ENCODE measurements at places on chromosomes 11 and 22.

GRCh38 chr11:92867913-92868619 lies 101.4 kb upstream of the MTNR1B start:
- no peak for DNase-seq

- DNase-seq, result no peak
Measured at GRCh38 chr11:118834427-118835028, 43.6 kb upstream of the DDX6 start.

DNA sequence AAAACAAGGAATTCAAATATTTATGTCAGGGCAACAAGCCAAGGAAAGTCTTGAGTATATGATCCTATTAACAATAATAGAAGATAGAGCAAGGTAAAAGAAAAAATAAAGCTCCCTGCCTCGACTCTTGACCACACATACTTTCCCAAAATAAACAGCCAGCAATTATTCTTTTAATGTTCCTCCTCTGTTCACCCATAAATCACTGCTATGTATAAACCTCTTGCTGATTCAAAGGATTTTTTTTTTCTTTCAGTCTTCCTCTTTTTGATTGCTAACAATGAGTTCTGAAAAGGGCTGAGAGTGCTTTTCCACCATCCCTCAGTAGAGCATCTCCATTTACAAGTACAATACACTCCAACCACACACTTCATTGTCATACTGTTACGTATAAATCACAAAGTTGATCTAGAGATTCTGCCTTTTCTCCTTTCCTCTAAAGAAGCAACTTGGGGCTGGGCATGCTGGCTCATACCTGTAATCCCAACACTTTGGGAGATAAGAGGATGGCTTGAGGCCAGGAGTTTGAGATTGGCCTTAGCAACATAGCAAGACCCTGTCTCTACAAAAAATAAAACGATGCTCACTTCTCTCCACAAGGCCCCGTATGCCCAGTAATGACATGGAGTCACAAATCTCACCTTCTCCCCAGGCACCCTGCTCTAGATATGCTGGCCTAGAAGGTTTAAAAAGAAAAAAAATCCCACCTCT lies 24.0 kb downstream of the RAB30 start:
- no peak for DNase-seq

DNA sequence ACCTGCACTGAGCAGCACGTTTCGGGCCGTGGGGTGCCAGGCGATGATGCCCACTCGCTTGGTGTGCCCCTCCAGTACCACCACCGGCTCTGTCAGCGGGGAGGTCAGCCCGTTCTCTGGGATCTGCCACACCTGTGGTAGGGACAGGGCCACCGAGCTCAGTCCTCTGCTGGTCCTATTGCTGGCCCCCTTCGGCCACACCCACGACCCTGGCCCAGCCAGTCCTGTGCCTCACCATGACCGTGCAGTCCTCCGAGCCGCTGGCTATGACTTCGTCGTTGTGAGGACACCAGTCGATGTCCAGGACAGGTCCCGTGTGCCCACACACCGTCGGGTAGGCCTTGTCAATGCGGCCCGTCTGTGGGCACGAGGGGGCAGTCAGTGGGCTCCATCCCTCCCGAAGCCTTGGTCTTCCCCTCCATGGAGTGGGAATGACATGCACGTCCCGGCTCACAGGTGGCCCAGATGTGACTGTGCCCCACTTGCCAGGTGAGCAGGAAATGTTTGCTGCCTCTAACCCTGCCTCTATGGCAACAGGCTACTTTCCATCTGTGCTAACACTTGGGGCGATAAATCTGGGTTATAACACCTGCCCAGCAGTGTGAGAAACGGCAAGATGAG lies 1.4 kb downstream of the CORO1B start:
- DNase-seq, result no peak

DNA sequence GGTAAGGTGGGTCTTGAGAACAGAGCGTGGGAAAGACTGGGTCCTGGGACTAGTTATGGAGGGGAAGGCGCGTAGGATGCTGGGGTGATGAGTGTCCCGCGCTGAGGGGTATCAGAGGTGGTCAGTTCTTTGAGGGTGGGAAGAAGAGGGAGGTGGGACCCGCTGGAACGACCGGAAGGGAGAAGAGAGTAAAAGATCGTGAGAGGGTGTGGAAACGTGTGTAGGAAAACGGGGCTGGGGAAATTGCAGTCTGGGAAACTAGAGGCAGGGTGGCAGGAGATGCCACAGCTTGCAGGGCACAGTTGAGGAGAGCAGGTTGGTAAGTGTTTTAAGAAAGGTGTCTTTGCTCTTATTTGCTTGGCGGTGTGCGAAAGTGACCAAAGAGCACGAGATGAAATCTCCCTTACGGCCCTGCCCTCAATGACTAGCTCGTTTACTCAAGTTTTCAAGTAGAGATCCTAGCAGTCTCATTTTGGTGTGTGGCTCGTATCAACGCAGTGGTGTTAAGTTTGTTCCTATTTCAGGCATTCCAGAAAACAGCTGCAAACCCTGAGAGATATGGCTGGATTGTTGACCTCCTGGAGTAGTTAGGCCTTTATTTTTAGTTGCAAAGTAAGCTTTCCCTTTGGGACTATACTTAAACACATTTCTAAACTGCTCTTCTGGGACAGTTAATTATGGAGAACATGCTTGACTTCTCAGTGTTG lies 615 bp downstream of the STT3A start:
- no peak for DNase-seq

DNA sequence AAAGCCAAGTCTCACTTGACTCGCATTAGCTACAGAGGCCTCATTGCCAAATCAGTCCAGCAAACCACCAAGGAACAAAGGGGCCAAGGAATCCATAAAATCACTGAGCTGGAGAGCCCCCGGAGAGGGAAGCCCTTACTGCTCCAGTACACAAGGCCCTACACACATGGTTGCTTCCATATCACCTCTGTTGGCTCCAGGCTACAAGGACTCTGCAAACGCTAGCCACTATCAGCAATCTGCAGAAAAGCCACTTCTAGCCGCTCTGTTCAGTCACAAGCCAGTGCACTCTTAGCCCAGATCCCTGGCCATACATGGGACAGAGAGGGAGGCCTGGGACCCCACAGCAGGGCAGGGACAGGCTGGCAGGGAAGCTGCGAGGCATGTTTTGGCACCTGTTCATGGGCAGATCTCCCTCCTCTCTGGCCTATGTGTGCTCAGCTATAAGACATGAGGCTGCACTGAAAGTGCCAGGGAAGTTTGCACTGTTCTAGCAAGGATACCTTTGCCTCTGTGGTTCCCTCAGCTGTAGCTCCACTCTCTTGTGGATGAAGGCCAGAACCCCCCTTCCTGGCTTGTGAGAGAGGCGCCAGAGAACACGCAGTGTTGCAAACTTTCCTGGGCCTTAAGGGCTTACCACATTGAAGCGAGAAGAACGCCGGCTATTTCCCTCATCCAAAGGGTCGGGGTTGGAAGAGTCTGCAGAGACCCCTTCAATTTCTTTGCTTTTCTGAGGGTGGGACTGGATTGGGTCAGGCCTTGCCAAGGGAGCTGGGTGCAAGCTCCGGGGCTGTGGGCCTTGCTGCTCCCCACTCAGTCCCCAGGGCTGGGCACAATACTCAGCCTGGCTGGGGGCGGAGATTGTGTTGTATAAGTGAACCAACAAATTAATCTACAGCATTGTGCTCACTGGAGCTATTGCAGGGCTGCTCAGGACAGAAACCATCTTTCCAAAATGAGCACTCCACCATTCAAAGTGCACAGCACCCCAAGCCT lies 108.7 kb upstream of the PITPNB start:
- no peak for DNase-seq

- no peak for DNase-seq
Measured at GRCh38 chr11:10604340-10604748, 35.9 kb upstream of the LYVE1 start.

- DNase-seq, result no peak
Measured at GRCh38 chr11:23112987-23113886, 253.0 kb upstream of the CCDC179 start.

GRCh38 chr11:75275581-75275980 lies 35.0 kb downstream of the TPBGL start:
- no peak for DNase-seq
